ENCODE measurements at places on chromosomes 4 and X. TPM values are rescaled to one million over a fixed set of nuclear protein-coding genes. Genes with fewer than 3 reads are reported as not detected.

The KLB gene
- total RNA-seq, result not detected

The DGKK gene
- total RNA-seq, result not detected

The FGFBP2 gene
- total RNA-seq, result not detected

The INTS6L gene
- 6.4 TPM for total RNA-seq

The CSN1S1 gene
- total RNA-seq, result not detected

The EMCN gene
- total RNA-seq, result 3.3 TPM

The CLDN34 gene
- 0.59 TPM for total RNA-seq

The OTC gene
- not detected for total RNA-seq

The PNMA6F gene
- total RNA-seq, result not detected

The MSN gene
- total RNA-seq, result 241 TPM

The POLN gene
- total RNA-seq, result 4.2 TPM

The ENPEP gene
- 0.94 TPM for total RNA-seq

The UGT2A3 gene
- total RNA-seq, result not detected

The TMSB15B gene
- 16.2 TPM for total RNA-seq

The CPZ gene
- 10.7 TPM for total RNA-seq

DNA sequence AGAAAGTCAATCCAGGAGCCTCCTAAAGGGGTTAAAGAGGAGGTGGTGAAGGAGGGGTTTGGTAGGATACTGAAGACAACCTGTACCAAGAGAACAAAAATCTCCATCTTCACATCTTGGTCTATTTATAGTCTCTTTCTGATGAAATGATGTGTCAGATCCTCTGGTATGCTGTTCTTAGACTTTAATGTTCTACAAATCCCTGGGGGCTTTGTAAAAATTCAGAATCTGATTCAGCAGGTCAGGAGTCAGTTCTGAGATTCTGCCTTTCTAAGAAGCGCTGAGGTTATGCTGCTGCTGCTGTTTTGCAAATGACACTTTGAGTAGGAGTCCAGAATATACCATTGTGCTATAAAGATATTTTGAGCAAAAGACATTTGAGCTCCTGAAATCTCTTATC, 172.9 kb upstream of the GLRA2 start:
- DNase-seq, result no peak

- DNase-seq, result no peak
These were observed 23.0 kb downstream of the GAB3 start for GRCh38 chrX:154727871-154728270.

DNA sequence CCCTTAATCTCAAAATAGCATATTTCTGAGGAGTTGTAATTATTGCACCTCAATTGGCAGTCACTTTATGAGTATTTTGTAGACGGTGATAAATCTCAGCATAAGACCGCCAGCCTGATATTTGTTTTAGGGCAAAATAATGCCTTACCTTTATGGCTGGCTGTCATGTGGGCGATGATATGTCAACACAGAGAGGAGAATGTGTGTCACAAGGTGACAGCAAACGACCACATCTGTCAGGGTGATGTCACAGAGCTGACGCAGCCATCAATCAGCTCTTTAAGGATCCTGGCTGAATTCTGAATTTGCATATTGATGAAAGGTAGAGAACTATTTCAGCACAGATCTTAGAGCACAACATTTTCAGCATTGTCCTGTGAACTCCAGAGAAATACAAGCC, 209.7 kb downstream of the CEP135 start:
- DNase-seq, result no peak

GRCh38 chr4:174709526-174709925, 119.5 kb downstream of the GLRA3 start:
- DNase-seq, result no peak

GRCh38 chr4:181825564-181825963, 417.6 kb upstream of the TENM3 start:
- DNase-seq, result no peak

DNA sequence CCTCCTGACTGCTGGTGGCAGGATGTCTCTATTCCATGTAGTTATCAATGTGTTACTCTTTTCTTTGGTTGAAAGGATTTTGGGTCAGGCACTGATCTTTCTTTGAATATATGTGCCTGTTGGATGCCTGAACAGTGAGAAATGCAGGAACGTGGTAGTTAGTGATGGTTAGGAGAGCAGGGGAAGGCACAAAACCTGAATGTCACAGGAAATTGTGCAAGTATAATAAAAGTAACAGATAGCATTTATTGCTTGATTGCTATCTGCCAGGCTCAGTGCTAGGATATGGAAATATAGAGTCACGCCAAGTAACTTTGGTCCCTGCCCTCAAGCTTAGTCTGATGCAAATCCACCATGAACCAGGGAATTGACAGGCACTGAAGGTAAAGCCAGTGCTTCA, 219.8 kb upstream of the FAT1 start:
- DNase-seq, result no peak

GRCh38 chr4:129232589-129233337, 136.8 kb downstream of the C4orf33 start:
- DNase-seq, result no peak

- no peak for DNase-seq
These were observed 24.0 kb downstream of the HOPX start for GRCh38 chr4:56657128-56657527.

DNA sequence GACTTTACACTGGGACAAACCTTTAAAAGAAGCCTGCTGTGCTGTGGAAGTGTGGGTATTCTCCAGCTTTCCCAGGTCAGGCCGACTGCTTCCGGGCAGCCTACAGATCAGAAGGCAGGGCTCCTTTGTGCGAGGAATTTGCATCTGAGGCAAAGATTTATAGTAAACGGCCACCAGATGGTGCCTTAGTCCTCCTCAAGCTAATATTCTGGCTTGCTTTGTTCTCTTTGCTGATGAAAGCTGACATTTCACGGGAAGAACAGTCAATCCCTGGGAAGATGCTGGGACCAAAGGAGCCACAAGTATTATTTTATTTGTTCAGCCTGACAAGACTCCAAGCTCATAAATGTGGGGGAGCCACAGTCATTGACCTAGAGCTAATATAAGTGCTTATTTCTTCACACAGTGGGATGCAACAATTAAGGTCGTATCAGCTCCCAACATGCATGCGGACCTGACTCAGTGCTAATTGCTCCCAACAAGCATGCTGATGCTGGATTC, 120.7 kb upstream of the TRIM2 start:
- DNase-seq, result no peak

DNA sequence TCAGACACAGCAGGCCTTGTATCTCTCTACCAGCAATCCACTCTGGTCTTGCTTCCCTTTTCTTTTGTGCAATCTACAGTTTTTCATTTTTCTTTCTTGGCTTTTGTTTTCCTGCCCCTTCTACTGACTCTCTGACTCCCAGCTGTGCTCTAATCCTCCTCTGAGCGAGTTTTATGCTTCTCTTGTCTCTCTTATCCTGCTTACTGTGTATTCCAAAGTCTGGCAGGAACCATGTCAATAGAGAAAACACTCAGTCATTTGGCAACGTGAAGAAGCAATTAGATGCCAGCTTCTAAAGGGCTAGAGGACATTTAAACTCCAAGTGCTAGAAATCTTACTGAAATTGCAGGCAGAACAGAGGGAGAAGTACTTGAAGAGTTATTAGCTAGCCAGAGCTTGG, 984.6 kb upstream of the TENM3 start:
- DNase-seq, result no peak

DNA sequence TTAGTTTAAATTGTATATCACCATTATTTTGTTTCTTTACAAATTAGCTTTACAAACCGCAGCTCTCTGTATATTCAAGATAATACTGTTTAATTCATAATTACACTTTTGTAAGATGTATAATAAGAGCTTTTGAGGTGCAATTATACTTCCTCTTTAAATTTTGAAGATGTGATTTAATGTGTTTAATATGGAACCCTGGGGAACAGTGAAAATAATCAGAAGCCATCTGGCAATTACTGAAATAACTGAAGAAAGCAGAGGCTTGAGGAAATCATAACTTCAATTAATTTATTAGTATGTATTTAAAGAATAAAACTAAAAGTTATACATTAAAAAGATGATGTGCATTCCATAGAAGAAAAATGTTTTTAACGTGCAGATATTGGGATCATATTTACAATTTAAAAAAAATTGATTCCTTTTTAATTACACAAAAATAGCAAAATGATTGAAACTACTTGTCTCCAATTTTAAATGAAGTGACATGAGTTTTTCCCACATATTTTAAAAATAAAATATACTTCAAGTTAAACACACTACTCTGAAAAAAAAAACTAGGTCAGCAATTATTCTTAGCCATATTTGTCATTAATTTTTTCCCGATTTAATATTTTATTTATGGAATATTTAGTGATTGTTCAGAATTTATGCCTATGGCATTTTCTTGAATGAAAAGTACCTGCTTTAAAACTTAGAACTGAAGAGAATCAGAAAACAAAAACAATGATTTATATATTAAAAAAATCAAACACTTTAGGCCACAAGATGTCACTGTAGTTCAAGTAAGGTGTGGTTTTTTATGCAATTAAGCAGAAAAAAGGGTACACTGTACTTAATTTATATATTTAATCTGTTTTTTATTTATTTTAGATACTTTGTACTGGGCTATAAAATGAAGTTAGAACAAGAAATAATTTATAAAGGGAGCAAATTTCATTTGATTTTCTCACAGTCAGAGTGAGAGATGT, 942.7 kb upstream of the NDST4 start:
- no peak for DNase-seq

GRCh38 chr4:26786916-26787315, 73.7 kb upstream of the STIM2 start:
- no peak for DNase-seq

DNA sequence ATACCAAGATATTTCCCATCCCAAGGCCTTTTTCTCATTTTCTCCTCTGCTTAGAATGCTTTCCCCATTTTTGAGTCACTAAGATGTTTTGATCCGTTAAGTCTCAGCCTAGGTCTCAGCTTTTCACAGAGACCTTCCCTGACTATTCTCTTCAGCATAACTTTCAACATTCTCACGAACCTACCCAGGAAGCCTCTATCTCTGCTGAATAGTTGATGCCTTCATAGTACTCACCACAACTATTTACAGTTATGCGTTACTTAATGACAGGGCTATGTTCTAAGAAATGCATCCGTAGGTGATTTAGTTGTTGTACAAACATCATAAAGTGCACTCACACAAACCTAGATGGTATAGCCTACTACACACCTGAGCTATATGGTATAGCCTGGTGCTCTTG, 64.5 kb downstream of the ARL9 start:
- no peak for DNase-seq

DNA sequence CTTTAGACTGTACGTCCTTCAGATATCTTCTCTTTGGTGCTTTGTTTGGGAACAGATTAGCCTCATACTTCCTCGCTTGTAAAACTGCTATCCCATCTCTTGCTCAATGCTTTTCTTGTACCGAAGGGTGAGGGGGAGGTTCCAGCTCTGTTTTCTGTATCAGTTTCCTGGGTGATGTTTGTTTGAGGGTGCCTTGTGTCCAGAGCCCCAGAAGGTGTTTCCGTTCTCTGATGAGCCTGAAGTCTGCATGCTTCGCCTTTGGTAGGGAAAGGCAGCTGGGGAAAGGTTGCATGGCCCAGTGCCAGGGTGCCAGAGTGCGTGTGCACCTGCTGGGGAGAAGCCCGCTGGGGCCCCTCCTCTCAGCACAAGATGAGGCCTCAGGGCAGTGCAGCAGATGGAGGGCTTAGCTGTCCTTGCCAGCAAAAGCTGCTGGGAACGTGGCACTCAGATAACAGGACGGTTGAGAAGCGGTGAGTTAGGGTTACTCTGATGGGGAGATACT, 73.7 kb downstream of the TBL1X start:
- no peak for DNase-seq

DNA sequence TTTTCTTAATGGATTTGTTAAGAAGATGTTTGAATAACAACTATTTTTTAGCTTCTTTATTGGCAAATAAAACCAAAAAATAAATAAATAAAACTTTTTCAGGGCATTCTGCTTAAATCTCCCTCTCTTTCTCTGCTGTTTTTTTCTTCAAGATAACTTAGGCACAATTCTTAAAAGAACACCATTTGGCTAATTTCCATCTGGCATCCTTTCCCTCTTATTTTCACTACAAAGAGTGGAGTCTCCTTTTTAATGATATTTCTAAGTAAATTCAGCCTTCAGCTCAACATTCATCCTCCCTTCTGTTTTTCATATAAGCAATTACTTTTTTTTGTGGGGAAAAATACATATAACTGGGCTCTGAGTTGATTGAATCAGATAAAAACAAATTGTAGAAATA, 88.1 kb downstream of the PCDH7 start:
- no peak for DNase-seq

- DNase-seq, result no peak
These were observed 768 bp downstream of the CLCN4 start for GRCh38 chrX:10157543-10157942.

GRCh38 chr4:148114436-148114835, 327.8 kb downstream of the NR3C2 start:
- DNase-seq, result no peak

DNA sequence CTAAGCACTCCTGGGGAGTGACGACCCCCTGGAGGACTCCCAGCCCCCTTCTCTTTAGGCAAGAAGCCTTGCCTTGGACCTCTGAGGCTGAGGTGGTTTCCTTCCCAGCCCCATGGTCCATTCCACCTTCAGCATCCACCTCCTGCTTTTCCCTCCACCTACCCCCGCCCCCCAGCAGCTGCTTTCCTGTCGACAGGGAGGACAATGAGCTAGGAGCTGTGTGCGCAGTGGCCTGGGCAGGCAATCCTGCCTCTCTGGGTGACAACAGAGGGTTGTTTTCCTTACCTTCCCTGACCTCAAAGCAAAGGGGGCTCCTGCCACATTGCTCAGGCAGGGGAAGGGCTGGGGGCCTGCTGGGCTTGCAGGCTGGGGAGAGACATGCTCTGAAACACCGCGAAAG, 123.5 kb downstream of the BCOR start:
- no peak for DNase-seq

GRCh38 chr4:138405934-138406567, 163.9 kb upstream of the SLC7A11 start:
- no peak for DNase-seq

DNA sequence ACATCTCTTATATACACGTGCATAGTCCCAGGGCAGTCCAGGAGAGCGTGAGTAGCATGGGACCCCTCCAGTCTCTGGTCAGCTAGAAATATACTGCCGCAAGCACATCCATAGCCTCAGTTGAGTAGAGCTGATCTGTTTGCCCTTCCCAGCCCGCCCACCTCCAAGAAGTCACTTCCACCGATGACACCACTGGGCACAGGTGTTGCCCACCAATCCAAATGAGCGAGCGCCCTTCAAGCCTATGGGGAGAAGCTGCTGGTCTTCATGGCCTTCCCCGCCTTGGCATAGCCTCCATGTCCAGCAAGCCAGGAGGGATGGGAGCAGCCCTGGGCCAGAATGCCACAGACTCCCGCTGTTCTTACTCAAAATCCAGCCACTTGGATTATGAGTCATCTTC, 10.2 kb downstream of the DUSP9 start:
- DNase-seq, result no peak

GRCh38 chr4:142088906-142089305, 452.5 kb downstream of the IL15 start:
- no peak for DNase-seq
